NCI-H2029 treated with DMSO at 0.1 percent for 48 hours (cell line): ENCODE measurements at places on chromosomes 6 and 20.

GRCh38 chr6:156508126-156508525 lies 269.1 kb upstream of the ARID1B start:
- no peak for DNase-seq

- DNase-seq, result no peak
Measured at GRCh38 chr20:64069209-64069613, 6.2 kb downstream of the TCEA2 start.

- no peak for DNase-seq
Measured at GRCh38 chr6:79586548-79586947, 44.6 kb upstream of the SH3BGRL2 start.

- no peak for DNase-seq
Measured at GRCh38 chr6:62971976-62972658, 239.2 kb upstream of the FKBP1C start.

DNA sequence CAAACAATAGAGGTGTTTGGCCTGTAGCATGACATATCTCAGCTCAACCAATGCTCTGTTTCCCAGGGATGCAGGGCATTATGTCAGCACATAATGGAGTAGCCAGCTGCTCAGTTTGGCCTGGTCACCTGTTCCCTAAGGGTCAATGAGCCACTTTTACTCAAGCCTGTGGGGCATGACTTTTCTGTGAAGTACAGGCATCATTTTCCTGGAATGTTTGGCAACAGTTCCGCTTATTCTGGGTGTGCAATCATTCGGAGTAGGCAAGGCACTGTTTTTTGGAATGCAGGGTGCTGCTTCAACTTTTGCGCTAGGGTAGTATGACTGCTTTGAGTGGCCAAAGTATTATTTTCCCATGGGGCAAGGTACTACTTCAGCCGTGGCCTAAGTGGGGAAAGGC lies 665.4 kb downstream of the EPHA7 start:
- no peak for DNase-seq

- peak; percentile 13 for DNase-seq
Measured at GRCh38 chr6:101454106-101454676, 60.7 kb downstream of the GRIK2 start.

- DNase-seq, result peak; percentile 92
Measured at GRCh38 chr20:48040491-48040890, 255.2 kb upstream of the SULF2 start.

GRCh38 chr20:53840532-53840931 lies 229.9 kb downstream of the BCAS1 start:
- no peak for DNase-seq

DNA sequence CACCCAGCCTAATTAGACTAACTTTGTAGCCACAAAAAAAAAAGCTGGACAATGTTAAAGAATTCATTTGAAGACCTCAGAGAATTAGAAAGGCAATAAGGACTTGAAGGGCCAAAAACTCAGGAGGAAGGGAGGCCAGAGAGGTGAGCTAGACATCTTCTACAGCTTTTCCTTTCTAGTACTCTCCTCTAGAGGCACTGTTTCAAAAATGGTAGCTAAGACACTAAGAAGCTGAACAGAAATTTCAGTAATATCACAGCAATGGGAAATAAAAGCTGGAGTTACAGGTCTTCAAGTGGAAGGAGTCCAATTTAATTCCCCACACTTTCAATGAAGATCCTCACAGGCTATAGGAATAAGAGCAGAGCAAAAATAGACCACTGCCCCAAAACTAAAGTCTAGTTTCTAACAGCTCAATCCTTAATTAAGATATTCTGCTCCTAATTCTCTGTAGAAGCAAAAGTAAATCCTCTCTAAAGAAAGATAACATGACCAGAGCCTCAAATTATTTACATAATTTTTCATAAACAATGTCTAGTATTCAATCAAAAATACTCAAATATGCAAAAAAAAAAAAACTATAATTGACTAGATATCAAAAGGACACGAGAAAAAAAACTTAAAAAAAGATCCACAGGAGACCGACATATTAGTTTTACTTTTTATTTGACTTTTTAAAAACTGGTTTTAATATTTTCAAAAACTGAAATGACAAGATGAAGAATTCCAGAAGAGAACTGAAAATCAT lies 63.7 kb downstream of the RNGTT start:
- no peak for DNase-seq

- DNase-seq, result no peak
Measured at GRCh38 chr6:100809346-100809745, 71.8 kb downstream of the ASCC3 start.

DNA sequence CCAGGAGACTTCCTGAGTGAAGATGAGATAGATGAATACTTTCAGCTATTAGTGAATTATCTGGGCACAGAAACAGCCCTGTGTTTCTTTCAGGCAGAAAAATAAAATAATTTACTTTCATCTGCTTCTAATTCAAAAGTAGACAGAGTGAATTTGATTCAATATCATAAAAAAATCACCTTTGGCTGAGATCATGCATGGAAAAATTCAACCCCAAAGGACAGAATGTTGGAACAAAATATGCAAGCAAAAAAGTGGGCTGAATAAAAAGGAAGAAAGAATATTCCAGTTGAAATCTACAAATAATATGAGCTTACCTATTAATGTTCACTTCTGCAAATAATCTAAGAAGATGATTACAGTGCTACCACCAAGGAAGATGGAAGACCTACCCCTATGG lies 546.9 kb downstream of the TFAP2B start:
- no peak for DNase-seq

GRCh38 chr20:48107560-48107959 lies 322.3 kb upstream of the SULF2 start:
- no peak for DNase-seq

GRCh38 chr6:123896869-123897268 lies 93.2 kb downstream of the NKAIN2 start:
- no peak for DNase-seq

DNA sequence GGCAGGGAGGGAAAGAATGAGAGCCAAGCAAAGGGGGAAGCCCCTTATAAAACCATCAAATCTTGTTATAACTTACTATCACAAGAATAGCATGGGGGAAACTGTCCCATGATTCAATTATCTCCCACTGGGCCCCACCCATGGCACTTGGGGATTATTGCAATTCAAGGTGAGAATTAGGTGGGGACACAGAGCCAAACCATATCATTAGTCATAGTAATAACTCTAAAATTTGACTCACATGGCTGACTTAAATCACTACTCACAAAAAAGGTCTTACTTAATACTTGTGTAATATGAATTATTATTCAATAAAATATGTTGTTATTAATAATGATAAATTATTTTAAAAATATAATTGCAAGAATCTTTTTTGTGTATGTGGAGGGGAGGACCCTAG lies 178.1 kb upstream of the TCF21 start:
- DNase-seq, result no peak

- DNase-seq, result no peak
Measured at GRCh38 chr6:11231564-11232192, 790 bp downstream of the NEDD9 start.

DNA sequence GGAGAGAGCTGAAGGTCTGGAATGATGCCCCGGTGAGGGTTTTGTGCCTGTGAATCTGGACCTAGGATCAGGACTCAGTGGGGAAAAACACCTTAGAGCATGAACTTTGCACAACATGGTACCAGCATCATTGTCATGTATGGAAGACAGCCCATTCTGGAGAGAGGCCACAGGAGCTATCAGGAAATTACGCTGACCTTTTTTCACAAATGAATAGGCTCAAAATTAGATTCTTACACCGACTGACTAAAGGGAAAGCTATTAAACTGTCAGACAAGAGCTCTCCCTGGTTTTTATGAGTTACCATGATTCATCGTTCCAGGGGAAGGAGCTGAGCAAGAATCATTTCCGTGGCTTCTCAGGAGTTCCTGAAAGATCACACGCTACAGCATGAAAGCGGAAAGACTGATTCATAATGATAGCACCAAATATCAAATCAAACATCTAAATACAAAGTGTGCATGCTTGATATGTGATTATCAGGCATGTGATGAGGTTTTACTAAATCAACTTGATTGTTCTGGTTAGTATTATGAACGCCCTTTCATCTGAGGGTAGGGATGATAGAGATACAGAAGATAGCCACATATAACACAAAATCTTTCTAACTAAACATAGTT lies 224.9 kb upstream of the SMLR1 start:
- DNase-seq, result no peak

GRCh38 chr6:142412241-142412640 lies 110.4 kb downstream of the ADGRG6 start:
- DNase-seq, result no peak

GRCh38 chr6:147159536-147160374 lies 44.5 kb upstream of the STXBP5 start:
- DNase-seq, result no peak

DNA sequence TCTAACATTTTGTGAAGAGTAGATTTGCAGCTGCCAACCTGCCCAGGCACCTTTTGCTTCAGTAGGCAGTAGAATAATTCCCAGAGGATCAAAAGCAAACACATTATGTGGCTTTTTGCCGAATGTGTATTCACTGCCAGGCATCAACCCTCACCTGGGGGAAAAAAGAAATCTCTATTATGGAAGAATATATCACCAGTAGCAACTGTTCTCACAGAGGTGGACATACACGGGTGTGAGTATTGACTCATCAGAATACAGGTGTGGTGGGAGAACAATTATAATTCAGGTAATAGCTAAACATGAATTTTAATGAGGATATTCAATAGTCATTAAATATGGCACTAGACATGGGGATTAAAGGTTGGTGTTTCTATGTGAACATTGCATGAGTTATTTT lies 910.7 kb downstream of the TFAP2A start:
- DNase-seq, result peak; percentile 57

- no peak for DNase-seq
Measured at GRCh38 chr6:154981079-154981870, 13.8 kb upstream of the TIAM2 start.

- DNase-seq, result no peak
Measured at GRCh38 chr6:131782764-131783163, 25.1 kb upstream of the ENPP1 start.

- DNase-seq, result no peak
Measured at GRCh38 chr20:50810842-50811241, 16.0 kb downstream of the BCAS4 start.

- no peak for DNase-seq
Measured at GRCh38 chr6:33217246-33217645, 8.9 kb downstream of the RING1 start.

GRCh38 chr6:108836061-108836460 lies 12.2 kb upstream of the ARMC2 start:
- DNase-seq, result no peak

- DNase-seq, result no peak
Measured at GRCh38 chr6:160960839-160961238, 30.7 kb upstream of the MAP3K4 start.
